ENCODE measurements at places on chromosomes 3 and 15.

- no peak for DNase-seq
- H3K27ac ChIP-seq: no peak overlapping the region
- H3K4me1 ChIP-seq: no peaks in the 10 kb centered on the region
- no peak overlapping the region for H3K4me3 ChIP-seq
- no peaks in the 10 kb centered on the region for H3K36me3 ChIP-seq
- no peaks in the 10 kb centered on the region for H3K27me3 ChIP-seq
Measured at GRCh38 chr15:83487519-83487918, 40.4 kb downstream of the SH3GL3 start.

- H3K27me3 ChIP-seq: no peaks in the 10 kb centered on the region
- H3K4me1 ChIP-seq: no peaks in the 10 kb centered on the region
- H3K4me3 ChIP-seq: no peak overlapping the region
- no peaks in the 10 kb centered on the region for H3K36me3 ChIP-seq
- no peak for DNase-seq
- no peak overlapping the region for H3K27ac ChIP-seq
Measured at GRCh38 chr3:139100821-139101220, 56.1 kb upstream of the PRR23C start.

- no peaks in the 10 kb centered on the region for H3K36me3 ChIP-seq
- no peak overlapping the region for H3K4me3 ChIP-seq
- H3K27me3 ChIP-seq: no peaks in the 10 kb centered on the region
- no peak overlapping the region for H3K27ac ChIP-seq
Measured at GRCh38 chr3:151751161-151751560, 17.4 kb downstream of the AADACL2 start.

GRCh38 chr15:37926136-37926535, 8.3 kb upstream of the TMCO5A start:
- no peak for DNase-seq
- no peaks in the 10 kb centered on the region for H3K27me3 ChIP-seq
- no peaks in the 10 kb centered on the region for H3K36me3 ChIP-seq
- H3K27ac ChIP-seq: no peak overlapping the region
- no peaks in the 10 kb centered on the region for H3K4me1 ChIP-seq

GRCh38 chr3:67515778-67516177, 138.6 kb downstream of the SUCLG2 start:
- H3K4me1 ChIP-seq: no peaks in the 10 kb centered on the region
- no peaks in the 10 kb centered on the region for H3K36me3 ChIP-seq
- DNase-seq: no peak
- H3K27me3 ChIP-seq: no peaks in the 10 kb centered on the region
- H3K27ac ChIP-seq: no peak overlapping the region

DNA sequence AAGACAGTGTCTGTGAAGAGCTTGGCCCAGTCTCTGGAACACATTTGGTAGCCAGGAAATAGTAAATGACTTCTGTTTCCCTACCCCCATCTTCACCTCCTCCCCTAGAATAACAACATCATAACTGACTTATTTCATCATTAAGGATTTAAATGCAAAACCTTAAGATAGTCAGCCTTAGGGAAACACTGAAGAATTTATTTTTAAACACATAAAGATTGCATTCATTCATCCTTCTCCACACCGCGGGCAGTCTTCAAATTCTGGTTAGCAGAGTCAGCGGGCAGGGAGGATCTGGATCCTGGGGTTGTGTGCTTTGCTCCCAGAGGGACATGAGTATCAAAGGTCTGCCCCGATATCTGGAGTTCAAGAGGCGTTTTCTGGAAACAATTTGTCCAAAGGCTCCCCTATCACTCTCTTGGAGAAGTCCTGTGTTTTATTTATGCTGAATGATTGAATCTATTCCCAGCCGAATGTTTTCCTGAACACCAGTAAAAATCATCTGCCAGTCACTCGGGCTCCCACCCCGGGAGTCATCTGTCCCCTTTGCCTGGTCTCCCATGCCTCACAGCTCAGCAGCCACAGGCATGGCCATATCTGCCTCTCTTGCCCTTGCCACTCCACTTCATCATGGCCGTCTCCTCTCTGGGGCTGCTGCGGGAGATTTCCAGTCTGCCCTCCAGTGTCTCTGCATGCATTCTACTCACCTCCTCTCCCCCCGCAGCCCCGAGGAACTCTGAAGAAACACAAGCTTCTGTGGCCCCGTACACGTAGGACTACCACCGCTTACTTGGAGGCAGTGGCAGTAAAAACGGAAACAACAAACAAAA, 234.7 kb upstream of the CTDSPL start:
- H3K4me3 ChIP-seq: no peak overlapping the region
- peaks cover 24% of the 10 kb centered on the region for H3K4me1 ChIP-seq
- no peaks in the 10 kb centered on the region for H3K27me3 ChIP-seq
- peaks cover 13% of the 10 kb centered on the region for H3K36me3 ChIP-seq
- DNase-seq: no peak
- H3K27ac ChIP-seq: no peak overlapping the region

- no peak overlapping the region for H3K4me3 ChIP-seq
- H3K36me3 ChIP-seq: no peaks in the 10 kb centered on the region
- H3K4me1 ChIP-seq: no peaks in the 10 kb centered on the region
- no peak for DNase-seq
Measured at GRCh38 chr15:82317091-82317489, 32.2 kb downstream of the GOLGA6L10 start.

DNA sequence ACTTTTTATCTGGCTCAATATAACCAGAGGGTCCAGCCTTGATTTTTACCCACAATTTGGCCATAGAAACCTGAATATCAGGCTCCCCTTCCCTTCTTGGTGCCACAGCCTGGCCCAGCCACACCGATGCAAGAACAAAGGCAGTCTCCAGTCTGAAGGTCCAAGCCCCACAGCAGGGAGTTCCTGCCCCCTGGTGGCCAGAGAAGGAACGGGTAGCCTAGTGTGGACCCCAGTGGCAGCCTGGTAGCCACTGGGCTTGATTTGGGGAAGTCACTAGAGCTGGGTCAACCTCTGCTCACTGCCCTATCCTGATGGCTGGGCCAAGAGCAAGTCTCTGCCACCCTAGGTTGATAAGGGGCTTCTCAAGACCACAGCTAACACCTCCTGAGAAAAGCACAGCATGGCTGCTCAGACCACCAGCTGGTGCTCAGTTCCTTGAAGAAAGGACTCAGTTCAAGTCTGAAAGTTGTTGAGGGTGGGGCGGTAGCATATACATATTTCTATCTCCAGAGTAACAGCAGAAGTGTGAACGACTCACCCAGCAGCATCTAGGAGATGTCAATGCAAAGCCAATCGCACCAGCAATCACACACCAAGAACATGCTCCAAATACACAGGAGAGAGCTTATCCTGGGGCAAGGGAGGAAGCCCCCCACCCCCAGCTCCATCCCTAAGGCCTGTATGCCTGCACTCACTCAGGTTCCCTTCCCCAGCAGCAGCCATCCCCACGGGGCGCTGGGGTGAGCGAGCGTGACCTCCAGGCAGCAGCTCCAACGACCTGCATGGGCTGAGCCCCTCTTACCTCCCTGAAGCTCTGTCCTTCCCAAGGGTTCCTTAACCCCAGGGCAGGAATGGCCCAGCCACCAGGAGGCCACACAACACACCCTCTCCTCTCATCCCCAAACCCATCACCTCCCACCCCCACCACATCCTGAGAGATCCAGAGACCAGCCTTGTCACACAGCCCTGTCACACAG, 7.6 kb downstream of the PFKFB4 start:
- H3K36me3 ChIP-seq: peaks cover 6% of the 10 kb centered on the region
- no peaks in the 10 kb centered on the region for H3K4me1 ChIP-seq
- H3K27me3 ChIP-seq: no peaks in the 10 kb centered on the region

DNA sequence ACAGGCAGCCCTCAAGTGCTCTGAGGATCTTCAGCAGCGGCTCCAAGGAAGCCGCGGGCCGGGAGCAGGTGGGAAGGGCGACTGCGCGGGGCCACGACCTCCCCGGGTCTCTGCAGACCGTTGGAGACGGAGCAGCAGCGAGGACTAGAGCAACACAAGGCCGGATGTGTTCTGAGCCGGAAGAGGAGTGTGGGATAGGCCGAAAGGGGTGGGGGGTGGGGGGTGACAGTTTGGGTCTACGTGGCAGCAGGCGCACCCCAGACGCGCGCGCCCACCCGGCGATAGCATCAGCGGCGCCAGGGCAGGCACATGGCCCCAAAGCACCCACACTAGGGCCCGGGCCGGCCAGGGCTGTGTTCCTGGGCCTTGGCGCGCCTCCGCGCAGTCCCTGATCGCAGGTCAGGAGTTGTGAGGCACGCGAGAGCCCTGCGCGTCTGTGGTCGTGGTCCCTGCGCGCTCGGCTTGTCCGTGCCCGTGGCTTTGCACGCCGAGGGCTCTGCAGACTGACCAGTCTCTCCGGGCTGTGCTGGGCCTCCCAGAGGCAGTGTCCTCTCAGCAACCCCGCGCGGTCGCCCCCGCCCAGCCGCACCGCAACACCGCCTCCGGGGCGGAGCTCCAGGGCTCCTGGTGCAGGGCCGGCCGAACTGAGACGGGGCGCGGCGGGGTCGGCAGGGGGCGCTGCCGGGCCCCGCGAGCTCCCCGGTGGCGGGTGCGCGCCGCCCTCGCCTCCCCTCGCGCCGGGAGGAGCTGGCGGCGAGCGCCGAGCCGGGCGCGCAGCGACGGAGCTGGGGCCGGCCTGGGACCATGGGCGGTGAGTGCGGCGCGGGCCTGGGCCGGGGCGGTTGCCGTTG, at the start of gene PXYLP1:
Gene PXYLP1, plus strand, starts transcription at position 725 of the 851 bp plus-strand sequence. CDS start 28,351 bp downstream, outside the sequence.
- peak; percentile 80 for DNase-seq
- peak within 1 kb of the TSS; percentile 89 for H3K4me3 ChIP-seq
- H3K27ac ChIP-seq: peak within 1 kb of the TSS; percentile 71
- no peaks in the 10 kb centered on the region for H3K27me3 ChIP-seq
- no peaks in the 10 kb centered on the region for H3K36me3 ChIP-seq

DNA sequence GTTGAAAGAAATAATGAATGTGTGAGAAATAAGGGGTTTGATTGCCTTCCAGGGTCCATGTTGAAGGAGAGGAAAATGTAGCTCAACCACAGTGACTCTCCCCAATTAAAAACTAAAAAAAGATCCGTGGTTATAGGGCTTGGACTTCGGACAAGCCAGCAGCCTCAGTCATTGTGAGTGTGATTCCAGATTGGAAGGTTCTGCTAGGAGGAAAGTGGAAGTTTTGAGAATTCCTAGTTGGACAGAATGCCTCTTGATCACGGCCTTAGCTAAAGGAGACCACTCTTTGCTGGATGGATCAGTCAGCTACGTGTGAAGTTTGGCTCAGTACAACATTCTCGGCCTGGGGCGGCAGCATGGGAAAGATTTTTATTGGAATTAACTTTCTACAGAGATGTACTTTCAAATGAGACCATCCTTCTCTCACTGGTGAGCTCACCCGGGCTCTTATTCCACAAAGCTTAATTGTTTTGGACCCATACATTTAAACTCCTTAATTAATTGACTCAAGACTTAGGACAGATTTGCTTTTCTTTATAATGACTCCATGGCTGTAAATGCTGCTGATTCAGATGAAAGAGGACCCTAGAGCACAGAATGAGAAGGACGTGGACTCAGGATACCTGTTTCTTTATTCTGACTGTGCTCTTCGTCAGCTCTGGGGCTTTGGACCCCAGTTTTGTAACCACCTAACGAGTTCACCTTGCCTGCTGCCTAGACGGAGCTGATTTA, 27.5 kb downstream of the FLNB start:
- H3K4me3 ChIP-seq: peak overlapping the region; percentile 10
- no peaks in the 10 kb centered on the region for H3K36me3 ChIP-seq
- peaks cover 19% of the 10 kb centered on the region for H3K4me1 ChIP-seq
- DNase-seq: no peak
- peak overlapping the region; percentile 65 for H3K27ac ChIP-seq

DNA sequence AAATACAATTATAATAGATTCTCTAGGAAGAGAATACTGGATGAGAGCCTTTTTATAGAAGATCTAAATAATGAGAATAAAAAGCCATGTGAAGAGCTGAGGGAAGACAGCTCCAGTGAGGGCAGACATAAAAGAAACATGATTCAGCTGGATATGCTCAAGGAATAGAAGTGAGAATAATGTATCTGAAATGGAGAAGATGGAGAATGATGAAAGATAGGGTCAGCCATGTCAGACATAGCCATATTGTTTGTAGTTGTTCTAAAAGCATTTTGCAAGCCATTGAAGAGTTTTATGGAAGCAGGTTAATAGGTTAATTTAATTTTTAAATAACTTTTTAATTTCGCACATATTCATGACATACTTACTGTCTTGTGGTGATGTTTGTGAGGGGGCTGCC, 713.5 kb upstream of the ARPP21 start:
- no peak for DNase-seq
- H3K36me3 ChIP-seq: no peaks in the 10 kb centered on the region
- no peak overlapping the region for H3K4me3 ChIP-seq
- no peaks in the 10 kb centered on the region for H3K4me1 ChIP-seq
- H3K27ac ChIP-seq: no peak overlapping the region
